ENCODE measurements at places on chromosomes 2 and 18.

DNA sequence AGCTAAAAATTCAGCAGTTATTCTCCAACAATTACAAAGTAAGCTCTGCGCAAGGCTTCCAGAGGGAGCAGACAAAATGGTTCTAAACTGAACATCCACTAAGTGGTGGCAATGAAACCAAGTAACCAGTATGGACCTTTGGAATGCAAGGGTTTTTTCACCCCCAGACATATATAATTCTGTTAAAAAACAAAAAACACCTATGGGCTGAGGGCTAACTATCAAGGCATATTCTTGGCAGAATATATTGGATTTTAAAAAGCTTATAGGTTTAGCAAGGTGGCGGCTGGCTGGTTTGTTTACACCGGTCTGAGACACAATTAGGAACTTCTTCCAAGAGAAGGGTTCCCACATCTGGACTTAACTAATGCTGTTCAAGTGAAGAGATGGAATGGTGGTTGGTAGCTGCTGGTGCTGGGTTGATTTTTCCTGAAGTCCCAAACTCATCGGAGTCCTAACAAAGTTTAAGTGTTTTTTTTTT lies 2.8 kb downstream of the ZFP36L2 start:
- no peak for DNase-seq

GRCh38 chr2:129906861-129907235 lies 72.6 kb upstream of the RAB6C start:
- no peak for DNase-seq

DNA sequence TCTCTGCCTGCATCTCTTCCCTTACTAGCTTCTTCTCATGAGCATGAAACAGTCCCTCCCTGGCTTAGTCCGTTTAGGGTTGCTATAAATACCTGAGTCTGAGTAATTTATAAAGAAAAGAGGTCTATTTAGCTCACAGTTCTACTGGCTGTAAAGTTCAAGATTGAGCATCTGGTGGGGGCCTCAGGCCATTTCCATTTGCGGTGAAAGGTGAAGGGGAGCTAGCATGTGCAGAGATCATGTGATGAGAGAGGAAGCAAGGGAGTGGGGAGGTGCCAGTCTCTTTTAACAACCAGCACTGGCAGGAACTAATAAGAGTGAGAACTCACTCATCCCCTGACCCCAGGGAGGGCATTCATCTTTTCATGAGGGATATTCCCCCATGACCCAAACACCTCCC lies 26.8 kb downstream of the RHBDD1 start:
- no peak for DNase-seq

GRCh38 chr2:232889876-232890401 lies 19.9 kb downstream of the SNORC start:
- no peak for DNase-seq

GRCh38 chr2:84646514-84646913 lies 130.2 kb downstream of the DNAH6 start:
- no peak for DNase-seq

DNA sequence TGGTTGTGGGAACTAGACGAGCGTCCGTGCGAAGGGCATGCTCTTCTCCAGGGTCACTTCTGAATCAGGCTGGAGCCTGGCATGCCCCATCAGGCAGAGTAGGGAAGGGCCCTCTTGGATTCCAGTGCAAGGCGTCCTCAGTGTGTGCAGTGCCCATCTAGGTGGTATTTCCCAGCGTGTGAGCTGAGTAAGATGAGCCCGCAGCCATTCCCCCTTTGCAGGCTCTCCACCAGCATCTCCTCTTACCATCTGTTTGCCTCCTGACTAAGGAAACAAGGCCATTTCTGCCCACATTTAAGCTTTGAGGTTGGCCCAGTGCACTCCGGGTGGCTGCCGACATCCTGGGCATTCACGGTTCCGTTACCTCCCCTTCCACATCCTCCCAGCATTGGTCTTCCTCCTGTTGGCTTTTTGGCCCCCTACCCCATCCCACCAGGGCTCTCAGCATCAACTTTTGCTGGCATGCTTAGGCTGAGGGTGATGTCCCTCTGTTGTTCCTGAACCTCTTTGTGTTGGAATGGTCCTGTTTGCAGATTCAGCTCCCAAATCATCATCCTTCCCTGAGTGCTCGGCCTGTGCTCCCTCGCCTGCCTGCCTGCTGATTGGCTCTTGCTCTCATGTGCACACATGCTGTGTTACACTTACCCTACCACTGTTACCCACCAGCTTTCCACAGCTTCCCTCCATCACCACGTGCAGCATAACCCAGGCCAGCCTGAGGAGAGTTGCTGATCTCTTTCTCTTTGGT lies 11.8 kb downstream of the CEP68 start:
- DNase-seq: no peak

All from GF-D8 (cell line).